ENCODE measurements at places on chromosomes 6 and 20.

GRCh38 chr6:57434944-57435343, 117.5 kb downstream of the PRIM2 start:
- DNase-seq, result no peak

- no peak for DNase-seq
Observed at GRCh38 chr20:63618291-63618980, 8.5 kb downstream of the GMEB2 start.

DNA sequence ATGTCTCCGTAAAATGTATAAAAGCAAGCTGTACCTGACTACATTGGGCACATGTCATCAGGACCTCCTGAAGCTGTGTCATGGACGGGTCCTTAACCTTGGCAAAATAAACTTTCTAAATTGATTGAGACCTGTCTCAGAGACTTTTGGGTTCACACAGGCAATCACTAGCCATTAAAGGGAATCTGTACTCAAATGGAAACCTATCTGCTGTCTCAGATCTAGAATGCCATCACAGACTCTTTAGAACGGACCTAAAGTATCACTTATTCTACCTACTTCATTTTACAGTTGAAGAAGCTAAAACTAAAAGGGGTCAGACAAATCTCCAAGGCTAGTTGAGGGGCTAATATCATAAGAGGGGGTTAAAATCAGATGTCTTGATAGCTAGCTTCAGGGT, 11.1 kb downstream of the SAMD3 start:
- DNase-seq, result no peak

GRCh38 chr20:12762725-12763124, 246.0 kb upstream of the SPTLC3 start:
- no peak for DNase-seq

- DNase-seq, result no peak
Observed at GRCh38 chr20:3922223-3922982, 33.2 kb downstream of the PANK2 start.

- no peak for DNase-seq
Observed at GRCh38 chr20:50295345-50295744, 104.7 kb downstream of the CEBPB start.

DNA sequence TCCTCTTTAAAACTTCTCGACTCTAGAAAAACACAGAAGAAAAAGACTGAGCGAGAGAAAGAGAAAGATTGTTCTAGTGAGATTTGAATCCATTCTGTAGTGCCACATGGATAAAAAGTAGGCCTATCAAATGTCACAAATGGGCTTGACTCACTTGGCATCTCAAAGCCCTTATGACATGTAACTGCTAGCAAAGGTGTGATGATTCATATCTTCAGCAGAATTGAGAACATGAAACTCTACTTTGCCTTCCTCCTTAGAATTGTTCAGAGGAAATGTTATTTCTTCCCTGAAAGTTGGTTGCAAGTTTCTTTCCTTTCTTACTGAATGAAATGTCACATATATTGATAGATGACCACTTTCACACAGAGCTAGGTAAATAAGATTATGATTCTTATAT, 40.4 kb upstream of the DUSP22 start:
- DNase-seq, result no peak

DNA sequence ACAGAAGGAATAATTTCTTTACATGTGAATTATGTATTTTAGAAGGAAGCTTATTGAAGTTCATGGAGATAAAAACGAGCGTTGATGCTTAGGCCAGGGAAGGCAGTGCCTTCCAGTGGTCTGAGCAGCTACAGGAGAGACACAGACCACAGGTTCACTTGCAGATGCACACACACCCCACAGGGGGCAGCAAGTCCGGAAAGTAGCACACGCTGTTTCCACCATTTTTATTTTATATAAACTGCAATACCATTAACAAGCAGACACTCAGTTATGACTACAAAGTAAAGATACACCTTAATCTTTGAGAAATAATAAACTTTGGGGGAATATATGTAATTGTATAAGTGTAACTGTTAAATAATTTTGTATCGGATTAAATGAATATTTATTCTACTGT, 13.5 kb upstream of the DACT2 start:
- DNase-seq, result peak; percentile 12

DNA sequence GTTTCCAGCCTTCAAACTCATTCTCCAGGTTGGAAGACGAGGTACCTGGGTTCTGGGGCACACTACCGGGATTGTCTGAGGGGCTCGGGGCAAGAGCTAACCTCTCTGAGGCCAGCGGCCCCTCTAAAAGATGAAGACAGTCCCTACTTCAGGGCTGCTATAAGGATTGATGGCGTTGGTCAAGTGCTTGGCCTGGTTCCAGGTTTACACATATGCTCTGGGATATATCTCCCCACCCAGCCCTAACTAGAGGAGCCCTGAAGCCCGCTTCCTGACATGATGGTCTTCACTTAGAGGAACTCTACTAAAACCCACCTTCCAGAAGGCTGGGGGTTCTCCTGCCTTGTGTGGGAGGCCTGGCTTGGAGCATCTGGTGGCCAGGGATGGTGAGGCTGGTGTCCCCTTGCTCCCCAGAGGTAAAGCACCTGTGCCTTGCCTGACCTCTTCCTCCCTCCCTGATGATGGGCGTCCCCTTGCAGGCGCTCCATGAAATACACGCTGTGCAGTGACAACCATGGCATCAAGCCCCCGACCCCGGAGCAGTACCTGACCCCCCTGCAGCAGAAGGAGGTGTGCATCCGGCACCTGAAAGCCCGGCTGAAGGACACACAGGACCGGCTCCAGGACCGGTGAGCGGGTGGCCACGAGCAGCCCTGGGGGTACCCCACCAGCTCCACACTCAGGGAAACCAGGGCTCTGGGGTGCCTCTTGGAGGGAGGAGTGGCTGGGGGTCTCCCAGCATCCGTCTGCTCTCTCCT, 28.7 kb downstream of the SDCBP2 start:
- no peak for DNase-seq

GRCh38 chr20:8018958-8019245, 659 bp downstream of the TMX4 start:
- DNase-seq, result peak; percentile 90

- DNase-seq, result no peak
Observed at GRCh38 chr6:79574174-79574573, 36.9 kb upstream of the LCA5 start.

- no peak for DNase-seq
Observed at GRCh38 chr6:11358904-11359830, 126.7 kb upstream of the NEDD9 start.

DNA sequence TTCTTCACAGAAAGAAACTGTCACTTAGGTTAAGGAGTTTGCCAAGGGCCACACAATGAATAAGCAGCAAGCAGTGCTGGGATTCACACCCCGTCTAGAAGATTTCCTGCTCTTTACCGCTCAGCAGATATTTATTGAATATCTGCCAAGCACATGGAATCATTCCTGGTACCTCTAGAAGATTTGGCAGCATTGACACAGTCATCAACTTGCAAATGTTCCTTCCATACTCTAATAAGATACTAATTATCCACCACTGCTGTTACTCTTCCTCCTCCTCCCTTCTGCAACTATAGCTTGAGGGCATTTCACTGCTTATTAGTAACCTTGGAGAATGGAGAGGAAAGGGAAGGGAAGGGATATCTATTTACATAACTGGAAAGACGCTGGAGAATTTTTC, 13.0 kb downstream of the MOXD1 start:
- no peak for DNase-seq

DNA sequence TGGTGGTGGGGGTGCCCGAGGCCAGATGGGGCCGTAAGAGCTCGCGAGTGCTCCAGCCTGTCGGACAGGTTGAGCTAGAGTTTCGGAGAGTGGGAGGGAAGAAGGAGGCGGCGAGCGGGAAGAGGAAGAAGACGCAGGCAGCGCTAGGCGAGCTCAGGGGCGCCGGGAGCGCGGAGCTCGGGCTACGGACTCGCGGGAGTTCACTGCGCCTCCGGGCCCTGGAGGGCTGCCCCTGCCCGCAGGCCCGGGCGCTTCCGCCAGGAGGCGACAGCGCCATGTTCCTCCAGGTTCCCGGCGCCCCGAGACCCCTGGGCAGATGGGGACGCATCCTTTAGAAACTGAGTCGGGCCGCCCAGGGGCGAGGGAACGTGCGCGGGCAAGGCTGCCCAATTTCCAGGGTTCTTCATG, 984 bp downstream of the TFAP2C start:
- DNase-seq, result peak; percentile 65

GRCh38 chr20:32037929-32038328, 14.1 kb upstream of the HCK start:
- DNase-seq, result no peak

- no peak for DNase-seq
Observed at GRCh38 chr6:144315226-144315980, 30.3 kb downstream of the UTRN start.

GRCh38 chr6:42226645-42227143, 9.0 kb upstream of the MRPS10 start:
- no peak for DNase-seq

DNA sequence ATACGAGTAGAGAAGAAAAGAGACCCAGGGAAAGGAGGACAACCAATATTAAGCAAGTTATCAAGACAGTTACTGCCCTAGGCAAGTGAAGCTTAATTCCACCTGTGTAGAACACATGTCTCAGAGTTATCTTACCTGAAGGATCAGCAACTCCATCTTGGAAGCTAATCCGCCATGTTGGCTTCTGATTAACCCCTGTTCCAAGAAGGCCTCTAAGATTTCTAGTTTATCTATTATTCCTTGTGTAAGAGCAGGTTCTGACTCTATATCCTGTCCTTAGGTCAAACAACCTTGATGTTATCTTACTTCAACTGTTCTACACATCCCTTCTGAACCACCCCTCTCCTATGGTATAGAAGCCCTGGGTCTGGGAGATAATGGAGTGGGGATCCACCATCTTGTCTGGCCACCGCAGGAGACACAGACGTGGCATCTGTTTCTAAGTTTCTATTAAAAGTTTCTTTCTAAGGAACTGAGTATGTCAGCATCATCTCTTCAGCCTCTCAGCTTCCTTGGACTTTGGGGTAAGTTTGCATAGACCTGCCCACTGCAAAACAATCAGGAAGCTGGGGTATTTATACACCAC, 27.7 kb upstream of the PTPN1 start:
- DNase-seq, result peak; percentile 86

- DNase-seq, result no peak
Observed at GRCh38 chr6:105626295-105627158, 223.6 kb upstream of the PREP start.
